ENCODE measurements at places on chromosomes 5 and 9. TPM values are rescaled to one million over a fixed set of nuclear protein-coding genes. Genes with fewer than 3 reads are reported as not detected.

- no peak overlapping the region for H3K4me3 ChIP-seq
- H3K27ac ChIP-seq = peak overlapping the region; percentile 51
- peaks cover 5% of the 10 kb centered on the region for H3K36me3 ChIP-seq
- no peaks in the 10 kb centered on the region for H3K4me1 ChIP-seq
- DNase-seq = no peak
Measured at GRCh38 chr9:103444176-103444575, 449.0 kb downstream of the CYLC2 start.

- no peaks in the 10 kb centered on the region for H3K4me1 ChIP-seq
- DNase-seq = no peak
- H3K4me3 ChIP-seq = no peak overlapping the region
- no peak overlapping the region for H3K27ac ChIP-seq
Measured at GRCh38 chr9:75992482-75993206, 102.2 kb downstream of the PCSK5 start.

GRCh38 chr5:42057254-42057690, 132.2 kb downstream of the FBXO4 start:
- DNase-seq = peak; percentile 67
- no peaks in the 10 kb centered on the region for H3K27me3 ChIP-seq
- no peaks in the 10 kb centered on the region for H3K4me1 ChIP-seq

DNA sequence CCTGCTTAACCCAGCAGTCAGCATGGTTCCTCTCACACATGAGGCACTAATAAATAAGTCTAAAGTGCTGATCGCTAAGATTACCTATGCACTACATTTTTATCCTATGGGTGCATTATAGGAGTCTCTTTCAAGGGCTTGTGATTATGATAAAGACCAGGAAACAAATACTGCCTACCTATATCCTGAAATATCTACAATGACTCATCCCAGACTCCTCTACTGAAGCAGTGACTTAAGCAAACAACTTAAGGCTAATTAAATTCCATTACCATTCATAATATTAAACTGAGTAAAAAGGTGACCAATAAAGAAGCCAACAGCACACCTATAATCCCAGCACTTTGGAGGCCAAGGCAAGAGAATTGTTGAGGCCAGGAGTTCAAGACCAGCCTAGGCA, 338.4 kb downstream of the DNAH5 start:
- no peaks in the 10 kb centered on the region for H3K27me3 ChIP-seq
- no peak overlapping the region for H3K4me3 ChIP-seq
- H3K27ac ChIP-seq = no peak overlapping the region
- peak; percentile 18 for DNase-seq
- H3K4me1 ChIP-seq = peaks cover 9% of the 10 kb centered on the region

- H3K27me3 ChIP-seq = no peaks in the 10 kb centered on the region
- H3K4me3 ChIP-seq = no peak overlapping the region
- peak overlapping the region; percentile 92 for H3K27ac ChIP-seq
Measured at GRCh38 chr9:27426511-27427271, 97.4 kb upstream of the IFNK start.

- no peak overlapping the region for H3K4me3 ChIP-seq
- no peaks in the 10 kb centered on the region for H3K4me1 ChIP-seq
- no peaks in the 10 kb centered on the region for H3K36me3 ChIP-seq
- H3K27me3 ChIP-seq = peaks cover 20% of the 10 kb centered on the region
Measured at GRCh38 chr5:1724822-1725602, 74.6 kb downstream of the MRPL36 start.

The NDUFB6 gene
- total RNA-seq = 56.1 TPM

The SNX18 gene
- total RNA-seq = 8.7 TPM

The SPAAR gene
- total RNA-seq = 0.72 TPM
